ENCODE measurements at places on chromosomes 7 and 10. TPM values are rescaled to one million over a fixed set of nuclear protein-coding genes. Genes with fewer than 3 reads are reported as not detected.
A peak's percentile ranks its signal among the peaks of the same experiment; 100 is the strongest.

Gene BUB3
- 237 TPM for total RNA-seq

Gene PRKAR2B
- total RNA-seq: 0.51 TPM

Gene TCERG1L
- not detected for total RNA-seq

Gene LHFPL3
- total RNA-seq: not detected

Gene DHTKD1
- total RNA-seq: 15.8 TPM

Gene CALD1
- 9.2 TPM for total RNA-seq

Gene ITPRID1
- not detected for total RNA-seq

Gene CRHR2
- total RNA-seq: not detected

Gene PLEKHS1
- 0.21 TPM for total RNA-seq

Gene TBC1D12
- 23.7 TPM for total RNA-seq

Gene OR2A7
- 0.82 TPM for total RNA-seq

Gene CYP2C19
- 0.15 TPM for total RNA-seq

Gene KIAA1549
- 14.1 TPM for total RNA-seq

Gene ZNF425
- total RNA-seq: 3.0 TPM

GRCh38 chr7:107002126-107002525 is 42.4 kb upstream of the PRKAR2B start:
- no peaks in the 10 kb centered on the region for H3K36me3 ChIP-seq
- no peaks in the 10 kb centered on the region for H3K4me1 ChIP-seq
- no peak overlapping the region for H3K27ac ChIP-seq

GRCh38 chr7:153832160-153832559 is 220.0 kb upstream of the DPP6 start:
- H3K27ac ChIP-seq: no peak overlapping the region
- H3K36me3 ChIP-seq: no peaks in the 10 kb centered on the region
- no peak for DNase-seq
- H3K27me3 ChIP-seq: 0 out of 2 replicates have a peak, but pooled peaks cover 3% of the 10 kb centered on the region
- H3K4me3 ChIP-seq: no peak overlapping the region

GRCh38 chr7:97499204-97499603 is 232.7 kb upstream of the TAC1 start:
- H3K27ac ChIP-seq: no peak overlapping the region
- no peak overlapping the region for H3K4me3 ChIP-seq
- peak; percentile 30 for DNase-seq
- no peaks in the 10 kb centered on the region for H3K4me1 ChIP-seq

GRCh38 chr7:134593530-134594392 is 44.9 kb downstream of the AKR1B15 start:
- no peak overlapping the region for H3K27ac ChIP-seq
- no peak for DNase-seq
- no peaks in the 10 kb centered on the region for H3K4me1 ChIP-seq
- no peaks in the 10 kb centered on the region for H3K36me3 ChIP-seq
- no peak overlapping the region for H3K4me3 ChIP-seq

DNA sequence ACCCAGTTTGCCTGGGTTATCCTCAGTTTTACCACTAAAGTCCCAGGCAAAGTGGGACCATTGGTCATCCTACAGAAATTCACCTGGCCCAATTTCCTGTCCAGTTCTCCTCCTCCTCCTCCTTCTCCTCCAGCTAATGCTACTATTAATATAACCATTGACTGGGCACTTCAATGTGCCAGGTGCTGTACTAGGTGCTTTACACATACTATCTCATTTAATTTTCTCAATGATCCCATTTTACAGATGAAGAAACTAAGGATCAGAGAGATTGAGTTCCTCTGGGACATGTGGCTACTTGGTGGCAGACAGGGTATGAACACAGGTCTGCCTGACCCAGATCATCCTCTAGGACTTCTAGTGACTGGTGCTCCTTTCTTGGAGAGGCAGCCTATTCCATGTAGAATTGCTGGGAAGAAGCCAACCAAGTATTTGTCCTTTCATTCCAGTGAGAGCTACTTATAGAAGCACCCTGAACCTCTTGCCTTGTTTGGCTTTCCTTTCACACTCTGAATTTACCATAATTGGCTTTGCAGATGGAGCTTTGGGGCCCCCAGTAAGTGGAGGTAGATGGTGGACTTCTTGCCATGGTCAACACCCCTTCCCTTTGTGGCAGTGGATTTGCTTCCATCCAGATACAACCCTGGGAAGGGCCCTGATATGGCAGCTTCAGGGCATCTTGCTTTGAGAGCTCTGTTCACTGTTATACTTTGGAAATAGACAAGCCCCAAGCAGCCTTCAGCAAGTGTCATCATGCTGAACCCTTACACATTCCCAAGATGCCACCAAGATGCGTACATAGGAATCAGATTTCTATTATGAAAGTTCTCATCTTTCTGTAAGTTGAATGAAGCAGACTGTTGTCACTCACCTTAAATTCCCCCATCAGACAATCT is 78.7 kb downstream of the MYOF start:
- no peak overlapping the region for H3K4me3 ChIP-seq
- peak overlapping the region; percentile 29 for H3K27ac ChIP-seq
- 0 out of 2 replicates have a peak, but pooled peaks cover 3% of the 10 kb centered on the region for H3K4me1 ChIP-seq
- DNase-seq: no peak
- no peaks in the 10 kb centered on the region for H3K27me3 ChIP-seq

- no peak overlapping the region for H3K4me3 ChIP-seq
- no peak for DNase-seq
- H3K36me3 ChIP-seq: no peaks in the 10 kb centered on the region
These were observed 12.9 kb downstream of the CFAP46 start for GRCh38 chr10:132929480-132929879.

- no peaks in the 10 kb centered on the region for H3K36me3 ChIP-seq
- peak; percentile 8 for DNase-seq
- no peak overlapping the region for H3K4me3 ChIP-seq
- no peaks in the 10 kb centered on the region for H3K4me1 ChIP-seq
These were observed 704.0 kb upstream of the LRRN3 start for GRCh38 chr7:110386913-110387312.

GRCh38 chr10:125691160-125691981 is 8.4 kb upstream of the TEX36 start:
- DNase-seq: no peak
- 0 out of 2 replicates have a peak, but pooled peaks cover 8% of the 10 kb centered on the region for H3K4me1 ChIP-seq
- H3K27ac ChIP-seq: no peak overlapping the region
- H3K36me3 ChIP-seq: no peaks in the 10 kb centered on the region
- H3K4me3 ChIP-seq: no peak overlapping the region
- H3K27me3 ChIP-seq: no peaks in the 10 kb centered on the region

DNA sequence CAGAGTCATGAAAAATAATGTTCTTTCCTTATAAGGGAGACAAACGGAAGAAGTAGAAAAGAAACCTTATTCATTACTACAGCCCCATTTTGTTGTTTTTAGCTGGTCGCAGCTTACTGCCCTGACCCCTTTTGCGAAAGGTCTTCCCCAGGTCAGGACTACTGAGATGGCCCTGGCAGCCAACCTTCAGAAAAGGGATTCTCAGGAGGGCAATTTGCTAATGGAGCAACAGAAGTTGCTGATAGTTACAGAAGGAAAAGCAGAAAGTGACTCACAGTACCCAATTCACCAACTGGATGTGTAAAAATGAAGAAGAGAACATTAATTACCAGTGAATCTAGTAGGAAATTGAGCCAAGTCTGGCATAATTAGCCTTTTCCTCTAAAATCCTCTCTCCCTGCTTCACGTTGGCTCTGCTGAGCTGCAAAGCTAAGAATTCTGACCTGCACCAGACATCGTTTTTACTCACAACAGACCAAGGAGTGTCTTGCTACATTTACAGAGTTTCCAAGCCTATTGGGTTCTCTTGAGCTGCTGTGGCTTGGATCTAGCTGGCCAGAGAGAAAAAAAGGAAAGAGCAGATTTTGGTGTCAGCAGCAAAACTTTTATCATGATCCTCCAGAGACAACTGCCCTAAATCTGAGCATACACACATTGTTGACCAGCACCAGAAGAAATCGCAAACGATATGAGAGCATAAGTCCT is 499.9 kb upstream of the FZD8 start:
- H3K27ac ChIP-seq: no peak overlapping the region
- H3K36me3 ChIP-seq: no peaks in the 10 kb centered on the region
- H3K4me3 ChIP-seq: no peak overlapping the region
- H3K4me1 ChIP-seq: no peaks in the 10 kb centered on the region
- DNase-seq: no peak
- no peaks in the 10 kb centered on the region for H3K27me3 ChIP-seq

- H3K27me3 ChIP-seq: no peaks in the 10 kb centered on the region
- DNase-seq: no peak
- no peak overlapping the region for H3K4me3 ChIP-seq
- no peaks in the 10 kb centered on the region for H3K36me3 ChIP-seq
- H3K27ac ChIP-seq: peak overlapping the region; percentile 98
These were observed 456.0 kb downstream of the SDK1 start for GRCh38 chr7:3757059-3757458.

- no peaks in the 10 kb centered on the region for H3K4me1 ChIP-seq
- no peak for DNase-seq
- H3K27me3 ChIP-seq: no peaks in the 10 kb centered on the region
- no peaks in the 10 kb centered on the region for H3K36me3 ChIP-seq
- H3K27ac ChIP-seq: no peak overlapping the region
These were observed 101.4 kb downstream of the ZNF365 start for GRCh38 chr10:62475551-62475950.

DNA sequence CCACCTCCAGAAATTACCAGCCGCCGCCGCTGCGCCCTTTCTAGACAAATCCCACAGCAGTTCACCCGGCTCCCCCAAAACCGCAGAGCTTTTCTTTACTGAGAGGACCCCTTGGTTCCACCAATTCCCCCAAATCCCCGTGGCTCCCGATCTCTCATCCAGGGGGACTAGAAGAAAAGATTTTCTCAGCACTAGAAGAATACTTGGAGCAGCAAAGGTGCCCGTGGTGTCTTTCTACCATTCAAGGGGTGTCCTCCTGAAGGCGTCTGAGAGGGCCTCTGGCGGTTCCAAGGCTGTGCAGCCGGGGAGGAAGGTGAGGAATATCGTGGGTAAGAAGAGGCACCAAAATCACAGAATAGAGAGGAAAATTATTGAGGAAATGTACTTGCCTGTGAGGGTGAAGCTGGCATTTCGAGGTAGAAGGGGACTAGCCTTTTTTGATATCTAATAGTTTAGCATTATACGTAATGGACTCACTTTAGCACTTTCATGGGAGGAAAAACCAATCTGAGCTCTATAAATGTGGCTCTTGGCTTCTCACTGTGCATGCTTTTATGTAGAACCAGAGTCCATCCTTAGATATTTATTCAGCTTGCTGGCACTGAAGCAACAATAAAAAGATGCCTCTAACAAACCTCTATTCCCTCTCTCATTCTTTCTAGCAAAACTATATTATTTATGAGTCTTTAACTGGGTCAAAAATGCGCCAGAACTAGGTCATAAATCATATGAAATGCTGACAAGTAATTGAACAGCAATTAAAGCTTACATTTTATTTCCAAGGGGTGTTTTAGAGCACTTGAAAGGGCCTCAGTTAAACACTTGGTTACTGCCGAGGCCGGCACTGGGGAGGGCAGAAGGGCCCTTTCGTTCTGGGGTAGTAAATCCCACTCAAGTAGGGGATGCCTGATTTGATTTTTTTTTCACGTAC is 13.8 kb upstream of the HOXA2 start:
- H3K4me3 ChIP-seq: peak overlapping the region; percentile 60
- peak overlapping the region; percentile 99 for H3K27ac ChIP-seq
- H3K27me3 ChIP-seq: no peaks in the 10 kb centered on the region
- DNase-seq: no peak
- peaks cover 60% of the 10 kb centered on the region for H3K4me1 ChIP-seq

DNA sequence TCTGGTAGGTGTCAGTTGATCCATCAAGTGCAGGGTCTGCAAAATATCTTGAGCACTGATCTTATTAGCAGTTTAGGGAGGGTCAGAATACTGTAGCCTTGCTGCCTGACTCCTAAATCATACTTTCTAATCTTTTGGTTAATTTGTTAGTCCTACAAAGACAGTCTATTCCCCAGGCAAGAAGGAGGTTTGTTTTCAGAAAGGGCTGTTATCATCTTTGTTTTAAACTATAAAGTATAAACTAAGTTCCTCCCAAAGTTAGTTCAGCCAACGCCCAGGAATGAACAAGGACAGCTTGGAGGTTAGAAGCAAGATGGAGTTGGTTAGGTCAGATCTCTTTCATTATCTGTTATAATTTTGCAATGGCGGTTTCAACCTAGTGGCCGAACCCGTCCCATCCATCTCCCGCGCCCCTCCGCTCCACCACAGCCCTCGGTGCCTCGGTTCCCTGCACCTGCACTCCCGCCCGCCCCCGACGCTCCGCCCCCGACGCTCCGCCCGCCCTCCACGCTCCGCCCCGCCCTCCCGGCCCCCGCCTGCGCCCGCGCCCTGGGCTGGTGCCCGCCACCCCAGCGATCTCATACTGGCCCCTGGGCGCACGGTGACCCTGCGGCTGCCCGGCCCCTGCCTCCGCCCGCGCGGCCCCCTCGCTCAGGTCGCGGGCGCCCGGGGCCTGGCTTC is at the start of gene ADCK2:
Gene ADCK2, plus strand, starts transcription at position 564 of the 681 bp plus-strand sequence. CDS start 386 bp downstream, outside the sequence.
- no peaks in the 10 kb centered on the region for H3K27me3 ChIP-seq
- H3K36me3 ChIP-seq: no peaks in the 10 kb centered on the region
- peak within 1 kb of the TSS; percentile 64 for H3K4me3 ChIP-seq

DNA sequence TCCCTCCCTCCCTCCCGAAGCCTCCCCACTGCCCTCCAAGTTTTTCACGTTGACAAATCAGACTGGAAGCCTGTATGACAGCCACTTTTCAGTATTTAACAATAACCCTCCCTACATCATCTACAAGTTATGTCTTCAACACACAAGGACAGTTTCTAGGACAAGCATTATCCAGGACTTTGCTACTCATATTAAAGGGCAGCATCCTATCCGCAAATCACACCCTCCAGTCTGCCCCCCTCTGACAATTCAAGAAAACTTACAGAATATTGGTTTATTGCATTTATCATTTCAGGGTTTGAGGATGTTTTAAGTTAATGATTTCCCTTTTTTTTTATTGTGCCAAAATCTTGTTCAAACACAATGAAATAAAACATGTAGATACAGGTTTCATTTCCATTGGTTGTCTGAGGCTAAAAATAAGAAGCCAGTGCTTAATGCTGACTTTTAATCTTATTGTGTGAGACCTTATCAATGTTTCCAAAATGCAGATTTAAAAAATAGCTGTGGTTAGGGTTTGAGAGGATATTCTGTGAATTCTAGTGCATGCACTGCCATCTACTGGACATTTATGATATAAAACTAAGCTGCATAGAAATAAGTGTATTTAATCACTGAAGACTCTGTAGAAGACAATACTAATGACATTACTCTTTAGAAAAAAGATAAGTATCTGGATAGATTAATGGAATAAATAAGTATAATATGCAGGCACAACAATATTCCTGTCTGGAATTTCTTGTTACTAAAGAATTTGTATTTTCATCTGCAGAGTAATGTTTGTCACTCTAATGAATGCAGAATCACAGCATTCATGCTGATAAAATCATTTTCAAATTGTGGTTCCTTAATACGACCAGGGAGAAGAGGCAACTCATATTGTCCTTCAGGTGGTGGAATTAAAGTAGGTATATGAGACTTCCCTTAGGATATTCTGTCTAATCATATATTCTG is 64.1 kb downstream of the CAV1 start:
- no peak overlapping the region for H3K4me3 ChIP-seq
- peak overlapping the region; percentile 89 for H3K27ac ChIP-seq
- DNase-seq: peak; percentile 48
- H3K4me1 ChIP-seq: peaks cover 36% of the 10 kb centered on the region
- H3K36me3 ChIP-seq: no peaks in the 10 kb centered on the region
- no peaks in the 10 kb centered on the region for H3K27me3 ChIP-seq

Measured in Panc1 (cell line).